ENCODE measurements at places on chromosomes 11 and 22. TPM values are rescaled to one million over a fixed set of nuclear protein-coding genes. Genes with fewer than 3 reads are reported as not detected.

Gene HBD
- not detected for total RNA-seq

Gene OR8A1
- total RNA-seq = 0.61 TPM

Gene CDC42EP2
- 12.6 TPM for total RNA-seq

Gene APLNR
- total RNA-seq = not detected

Gene GVQW3
- 4.4 TPM for total RNA-seq

Gene SLC22A6
- not detected for total RNA-seq

Gene LDHAL6A
- total RNA-seq = not detected

Gene SLC22A25
- total RNA-seq = not detected

Gene ANGPTL5
- not detected for total RNA-seq

Gene APOL4
- not detected for total RNA-seq

Gene OR52N4
- not detected for total RNA-seq

Gene POGLUT3
- 22.0 TPM for total RNA-seq

Gene FAM168A
- total RNA-seq = 16.9 TPM

Gene TRIM68
- total RNA-seq = 5.7 TPM
